ENCODE measurements at places on chromosomes 4 and X. TPM values are rescaled to one million over a fixed set of nuclear protein-coding genes. Genes with fewer than 3 reads are reported as not detected.
A peak's percentile ranks its signal among the peaks of the same experiment; 100 is the strongest.

GRCh38 chr4:145496292-145496691, 14.6 kb downstream of the SMAD1 start:
- H3K4me1 ChIP-seq = no peaks in the 10 kb centered on the region
- H3K27ac ChIP-seq = no peak overlapping the region
- no peak overlapping the region for H3K4me3 ChIP-seq
- H3K27me3 ChIP-seq = peaks cover 18% of the 10 kb centered on the region
- no peaks in the 10 kb centered on the region for H3K36me3 ChIP-seq
- no peak for DNase-seq

GRCh38 chrX:48999030-48999429, 3.0 kb downstream of the GRIPAP1 start:
- H3K36me3 ChIP-seq = peaks cover 22% of the 10 kb centered on the region
- H3K27ac ChIP-seq = no peak overlapping the region
- DNase-seq = no peak
- peaks cover 23% of the 10 kb centered on the region for H3K27me3 ChIP-seq
- no peak overlapping the region for H3K4me3 ChIP-seq

NPY2R gene
- total RNA-seq = not detected

- H3K36me3 ChIP-seq = no peaks in the 10 kb centered on the region
- no peak for DNase-seq
- no peak overlapping the region for H3K27ac ChIP-seq
- H3K4me3 ChIP-seq = no peak overlapping the region
- no peaks in the 10 kb centered on the region for H3K27me3 ChIP-seq
- H3K4me1 ChIP-seq = no peaks in the 10 kb centered on the region
Measured at GRCh38 chr4:13261486-13262257, 222.5 kb downstream of the RAB28 start.

GRCh38 chr4:185479507-185479971, 8.0 kb upstream of the CCDC110 start:
- H3K4me3 ChIP-seq = no peak overlapping the region
- H3K27me3 ChIP-seq = peaks cover 52% of the 10 kb centered on the region
- no peak overlapping the region for H3K27ac ChIP-seq

GRCh38 chrX:40224658-40225057, 126.9 kb upstream of the BCOR start:
- no peak overlapping the region for H3K27ac ChIP-seq
- no peak for DNase-seq
- no peak overlapping the region for H3K4me3 ChIP-seq
- H3K36me3 ChIP-seq = peaks cover 6% of the 10 kb centered on the region
- H3K4me1 ChIP-seq = no peaks in the 10 kb centered on the region

- H3K4me3 ChIP-seq = no peak overlapping the region
- H3K4me1 ChIP-seq = no peaks in the 10 kb centered on the region
- H3K36me3 ChIP-seq = no peaks in the 10 kb centered on the region
- H3K27ac ChIP-seq = no peak overlapping the region
- DNase-seq = no peak
- no peaks in the 10 kb centered on the region for H3K27me3 ChIP-seq
Measured at GRCh38 chr4:5816101-5816500, 76.8 kb downstream of the CRMP1 start.

DNA sequence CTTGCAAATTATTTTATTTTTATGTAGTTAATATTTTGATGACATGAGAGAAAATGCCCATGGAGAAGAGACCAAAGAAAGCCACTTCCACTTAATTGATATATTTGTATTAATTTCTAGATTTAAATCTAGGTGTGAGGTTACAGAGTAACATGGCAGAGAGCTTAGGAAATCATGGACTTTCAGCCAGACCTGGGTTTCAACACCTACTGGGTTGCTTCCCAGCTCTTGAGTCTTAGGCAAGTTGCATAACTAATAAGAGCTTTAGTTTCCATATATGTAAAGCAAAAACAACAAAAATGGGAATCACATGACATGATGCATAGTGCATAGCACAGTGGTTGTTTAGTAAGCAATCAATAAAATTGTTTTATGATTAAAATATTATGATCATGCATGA, 413.3 kb downstream of the CCSER1 start:
- no peaks in the 10 kb centered on the region for H3K36me3 ChIP-seq
- no peaks in the 10 kb centered on the region for H3K27me3 ChIP-seq
- no peak overlapping the region for H3K4me3 ChIP-seq
- no peak for DNase-seq

- H3K27ac ChIP-seq = no peak overlapping the region
- H3K4me3 ChIP-seq = no peak overlapping the region
- no peak for DNase-seq
Measured at GRCh38 chr4:183205193-183205592, 106.1 kb downstream of the WWC2 start.

GRCh38 chr4:121464854-121465253, 84.0 kb upstream of the QRFPR start:
- no peak overlapping the region for H3K27ac ChIP-seq
- no peak for DNase-seq
- H3K27me3 ChIP-seq = peaks cover 35% of the 10 kb centered on the region
- H3K4me3 ChIP-seq = no peak overlapping the region
- peaks cover 4% of the 10 kb centered on the region for H3K4me1 ChIP-seq

DNA sequence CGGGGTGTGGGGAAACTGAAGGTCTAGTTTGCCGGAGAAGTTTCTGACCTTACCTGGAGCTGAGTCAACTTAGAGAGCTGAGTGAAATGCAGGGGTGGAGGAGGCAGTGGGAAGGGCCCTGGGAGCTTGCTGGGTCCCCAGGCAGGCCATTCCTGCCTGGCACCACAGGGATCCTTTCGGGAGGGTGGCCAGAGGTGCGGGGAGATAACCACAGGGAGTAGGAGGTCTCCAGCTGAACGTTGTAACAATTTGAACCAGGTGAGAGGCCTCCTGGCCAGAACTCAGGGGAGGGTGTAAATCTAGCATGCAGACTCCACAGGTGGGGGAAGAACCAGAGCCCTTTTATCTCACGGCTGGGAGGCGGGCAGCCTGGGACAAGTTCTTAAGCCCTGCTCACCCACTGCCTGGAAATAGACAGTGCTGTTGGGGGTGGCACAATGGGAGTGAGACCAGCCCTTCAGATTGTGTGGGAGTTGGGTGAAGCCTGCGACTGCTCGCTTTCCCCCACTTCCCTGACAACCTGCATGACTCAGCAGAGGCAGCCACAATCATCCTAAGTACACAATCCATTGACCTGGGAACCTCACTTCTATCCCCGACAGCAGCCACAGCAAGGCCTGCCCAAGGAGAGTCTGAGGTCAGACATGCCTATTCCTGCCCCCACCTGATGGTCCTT, 247.4 kb downstream of the ADGRA3 start:
- no peak for DNase-seq
- H3K4me3 ChIP-seq = no peak overlapping the region
- no peaks in the 10 kb centered on the region for H3K4me1 ChIP-seq
- no peaks in the 10 kb centered on the region for H3K27me3 ChIP-seq
- H3K36me3 ChIP-seq = peaks cover 3% of the 10 kb centered on the region
- no peak overlapping the region for H3K27ac ChIP-seq

ZAR1 gene
- not detected for total RNA-seq

TMEM154 gene
- 22.0 TPM for total RNA-seq

DNA sequence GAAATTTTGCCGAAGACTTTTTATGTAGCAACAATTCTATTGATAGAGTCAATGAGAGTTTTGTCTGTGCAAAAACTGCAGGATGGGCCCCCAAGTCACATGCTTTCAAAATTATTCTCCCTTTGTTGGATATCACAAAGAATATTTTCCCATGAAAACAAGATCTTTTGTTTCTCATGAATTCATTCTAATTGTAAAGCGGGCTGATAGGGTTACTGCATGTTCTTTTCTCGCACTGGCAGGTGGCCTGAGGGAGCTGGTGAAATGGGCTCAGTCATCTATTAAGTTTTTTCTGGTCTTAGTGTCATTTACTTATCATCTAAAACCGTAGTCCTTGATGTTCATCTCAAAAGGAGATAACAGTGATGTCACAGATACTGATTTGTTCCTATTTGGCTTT, 44.2 kb downstream of the MID1IP1 start:
- DNase-seq = no peak
- peaks cover 16% of the 10 kb centered on the region for H3K27me3 ChIP-seq
- H3K4me3 ChIP-seq = no peak overlapping the region

SHROOM4 gene
- not detected for total RNA-seq

- H3K4me3 ChIP-seq = no peak overlapping the region
- H3K27me3 ChIP-seq = no peaks in the 10 kb centered on the region
- peaks cover 3% of the 10 kb centered on the region for H3K36me3 ChIP-seq
- peaks cover 33% of the 10 kb centered on the region for H3K4me1 ChIP-seq
- no peak for DNase-seq
Measured at GRCh38 chrX:109695637-109696036, 37.4 kb downstream of the ACSL4 start.

DNA sequence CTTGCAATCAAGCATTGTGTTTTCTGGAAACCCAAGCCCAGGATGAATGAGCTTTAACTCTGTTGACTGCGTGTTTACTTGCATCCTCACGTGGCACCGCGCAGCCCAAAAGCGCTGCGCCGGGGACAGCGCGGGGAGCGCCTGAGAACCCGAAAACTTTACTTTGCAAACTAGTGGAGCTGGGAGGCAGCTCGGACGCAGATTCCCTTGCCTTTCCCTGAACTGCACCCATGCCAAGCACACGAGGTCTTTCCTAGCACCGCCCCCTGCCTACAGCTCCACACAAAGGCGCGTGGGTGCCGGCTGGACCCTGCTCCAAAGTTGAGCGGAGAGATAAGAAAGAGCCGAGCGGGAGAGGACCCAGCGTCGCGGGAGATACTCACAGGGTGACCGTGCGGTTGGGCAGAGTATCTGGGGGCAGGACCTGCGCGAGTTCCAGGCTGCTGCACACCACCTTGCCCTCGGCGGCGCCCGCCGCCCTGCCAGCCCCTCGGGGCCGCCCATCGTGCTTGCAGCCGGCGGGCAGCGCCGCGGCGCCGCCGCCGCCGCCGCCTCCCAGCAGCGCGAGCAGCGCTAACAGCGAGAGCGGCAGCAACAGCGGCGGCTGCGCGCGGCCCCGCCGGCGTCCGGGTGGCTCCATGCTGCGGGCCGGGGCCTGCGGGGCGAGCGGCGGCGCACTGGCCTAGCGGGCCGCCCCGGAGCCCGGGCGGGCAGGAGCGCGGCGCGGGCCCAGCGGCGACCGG, 550 bp downstream of the ADGRA3 start:
- H3K27ac ChIP-seq = no peak overlapping the region
- H3K36me3 ChIP-seq = peaks cover 3% of the 10 kb centered on the region
- H3K27me3 ChIP-seq = no peaks in the 10 kb centered on the region
- peak overlapping the region; percentile 94 for H3K4me3 ChIP-seq
- H3K4me1 ChIP-seq = peaks cover 26% of the 10 kb centered on the region

GRCh38 chrX:149495573-149496071, 9.5 kb downstream of the IDS start:
- H3K36me3 ChIP-seq = peaks cover 8% of the 10 kb centered on the region
- H3K27ac ChIP-seq = no peak overlapping the region
- peaks cover 13% of the 10 kb centered on the region for H3K27me3 ChIP-seq
- H3K4me3 ChIP-seq = no peak overlapping the region
- no peak for DNase-seq

AKAP14 gene
- total RNA-seq = not detected

DNA sequence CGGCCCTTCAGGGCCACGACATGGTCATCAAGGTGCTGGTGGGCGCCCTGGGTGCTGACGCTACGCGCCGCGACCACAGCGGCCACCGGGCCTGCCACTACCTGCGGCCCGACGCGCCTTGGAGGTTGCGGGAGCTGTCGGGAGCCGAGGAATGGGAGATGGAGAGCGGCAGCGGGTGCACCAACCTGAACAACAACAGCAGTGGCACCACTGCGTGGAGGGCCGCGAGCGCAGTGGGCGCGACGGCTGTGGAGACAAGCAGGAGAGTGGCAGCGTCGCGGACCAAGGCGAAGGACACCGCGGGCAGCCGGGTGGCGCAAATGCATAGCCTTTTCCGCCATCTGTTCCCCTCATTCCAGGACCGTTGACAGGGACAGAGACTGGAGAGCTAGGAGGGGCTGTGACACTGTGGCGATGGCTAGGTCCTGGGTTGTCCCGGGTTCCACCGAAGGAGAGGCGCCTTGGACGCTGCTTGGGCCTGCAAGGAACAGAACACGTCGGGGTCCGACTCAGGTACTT, 919 bp downstream of the SOWAHD start:
- H3K4me1 ChIP-seq = peaks cover 49% of the 10 kb centered on the region
- peaks cover 13% of the 10 kb centered on the region for H3K27me3 ChIP-seq
- H3K4me3 ChIP-seq = peak overlapping the region; percentile 77

GRCh38 chr4:93780080-93780479, 48.5 kb upstream of the ATOH1 start:
- peaks cover 7% of the 10 kb centered on the region for H3K27me3 ChIP-seq
- no peak for DNase-seq
- H3K27ac ChIP-seq = no peak overlapping the region
- no peaks in the 10 kb centered on the region for H3K4me1 ChIP-seq

DNA sequence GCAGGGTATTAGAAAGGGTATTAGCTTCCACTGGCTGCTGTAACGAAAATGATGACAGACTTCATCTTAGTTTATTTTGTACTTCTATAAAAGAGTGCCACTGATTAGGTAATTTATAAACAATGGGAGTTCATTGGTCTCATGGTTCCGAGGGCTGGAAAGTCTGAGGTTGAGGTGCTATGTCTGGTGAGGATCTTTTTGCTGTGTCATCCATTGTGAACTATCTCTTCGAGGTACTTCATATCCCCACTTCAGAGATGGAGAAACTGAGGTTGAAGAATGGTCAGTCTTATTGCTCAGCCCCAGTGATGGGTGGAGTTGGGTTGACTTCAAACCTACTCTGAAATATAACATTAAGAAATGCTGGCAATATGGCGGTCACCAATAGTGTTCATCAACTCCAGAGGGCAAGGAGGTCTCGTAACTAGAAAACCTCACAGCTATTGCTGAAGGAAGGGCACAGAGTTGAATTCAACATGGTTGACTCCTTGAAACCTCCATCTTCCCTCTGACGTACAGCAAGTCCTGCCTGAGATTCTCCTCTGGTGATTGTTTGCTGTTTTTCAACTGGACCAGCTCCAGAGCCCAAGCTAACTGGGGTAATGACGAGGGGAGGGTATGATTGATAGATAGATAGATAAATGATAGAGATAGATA, 53.6 kb upstream of the SHOX start:
- H3K27ac ChIP-seq = no peak overlapping the region
- H3K4me3 ChIP-seq = no peak overlapping the region
- H3K36me3 ChIP-seq = no peaks in the 10 kb centered on the region
- no peaks in the 10 kb centered on the region for H3K4me1 ChIP-seq
- no peak for DNase-seq

DNA sequence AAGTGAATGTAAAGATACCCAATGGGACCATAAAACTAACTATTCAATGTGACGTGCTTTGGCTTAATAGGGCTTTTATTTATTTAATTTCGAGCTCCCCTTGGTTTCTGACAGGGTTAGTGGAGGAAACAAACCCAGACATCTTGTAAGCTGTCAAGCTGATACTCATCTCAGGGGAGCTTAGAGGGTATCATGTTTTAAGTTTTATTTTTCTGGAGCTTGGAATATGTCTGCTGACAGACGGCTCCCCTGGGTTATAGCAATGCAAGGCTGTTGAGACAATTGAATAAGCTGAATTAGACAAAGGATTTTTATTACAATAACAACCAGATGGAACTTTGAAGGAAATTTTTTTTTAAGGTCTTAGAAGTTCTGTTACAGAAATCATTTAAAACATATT, 456.5 kb downstream of the IL1RAPL1 start:
- no peak for DNase-seq
- no peaks in the 10 kb centered on the region for H3K4me1 ChIP-seq
- H3K27ac ChIP-seq = no peak overlapping the region
- no peak overlapping the region for H3K4me3 ChIP-seq
- no peaks in the 10 kb centered on the region for H3K36me3 ChIP-seq
- no peaks in the 10 kb centered on the region for H3K27me3 ChIP-seq
